ENCODE measurements at places on chromosomes 2 and 18. TPM values are rescaled to one million over a fixed set of nuclear protein-coding genes. Genes with fewer than 3 reads are reported as not detected.

- DNase-seq: no peak
Observed at GRCh38 chr2:30448866-30449265, 1.8 kb downstream of the LCLAT1 start.

DNA sequence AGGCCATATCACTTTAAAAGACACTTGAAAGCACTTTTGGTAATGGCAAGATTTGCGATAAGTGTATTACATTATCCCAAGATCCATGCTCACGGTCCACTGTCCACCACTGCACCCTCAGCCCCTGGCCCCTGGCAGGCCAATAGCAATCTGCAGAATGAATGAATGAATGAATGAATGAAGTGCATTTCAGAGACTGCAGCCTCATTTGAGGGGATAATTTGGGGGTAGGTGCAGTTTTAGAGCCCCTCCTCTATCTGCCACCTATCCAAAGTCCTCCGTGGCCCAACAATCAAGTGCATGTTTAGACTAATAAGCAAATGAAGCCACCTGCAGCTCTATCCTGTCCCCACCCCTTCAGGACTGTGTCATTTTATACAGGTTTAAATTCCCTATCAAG lies 1.3 kb upstream of the RBM44 start:
- no peak for DNase-seq

DNA sequence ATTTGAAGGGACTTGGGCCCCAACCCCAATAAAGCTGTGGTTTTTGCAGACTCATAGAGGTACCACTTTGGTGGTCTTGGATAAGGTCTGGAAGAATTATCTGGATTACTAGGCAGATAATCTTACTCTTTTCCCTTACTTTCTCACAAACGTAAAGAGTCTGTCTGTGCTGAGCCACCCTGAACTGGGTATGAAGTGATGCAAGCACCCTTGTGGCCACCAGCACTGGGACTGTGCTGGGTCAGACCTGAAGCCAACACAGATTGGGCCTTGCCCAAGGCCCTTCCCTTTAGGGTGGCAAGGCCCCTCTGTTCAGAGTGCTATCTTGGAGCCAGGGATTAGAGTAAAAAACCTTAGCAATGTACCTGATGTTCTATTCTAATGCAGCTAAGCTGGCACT lies 827.0 kb upstream of the RAB6C start:
- no peak for DNase-seq

DNA sequence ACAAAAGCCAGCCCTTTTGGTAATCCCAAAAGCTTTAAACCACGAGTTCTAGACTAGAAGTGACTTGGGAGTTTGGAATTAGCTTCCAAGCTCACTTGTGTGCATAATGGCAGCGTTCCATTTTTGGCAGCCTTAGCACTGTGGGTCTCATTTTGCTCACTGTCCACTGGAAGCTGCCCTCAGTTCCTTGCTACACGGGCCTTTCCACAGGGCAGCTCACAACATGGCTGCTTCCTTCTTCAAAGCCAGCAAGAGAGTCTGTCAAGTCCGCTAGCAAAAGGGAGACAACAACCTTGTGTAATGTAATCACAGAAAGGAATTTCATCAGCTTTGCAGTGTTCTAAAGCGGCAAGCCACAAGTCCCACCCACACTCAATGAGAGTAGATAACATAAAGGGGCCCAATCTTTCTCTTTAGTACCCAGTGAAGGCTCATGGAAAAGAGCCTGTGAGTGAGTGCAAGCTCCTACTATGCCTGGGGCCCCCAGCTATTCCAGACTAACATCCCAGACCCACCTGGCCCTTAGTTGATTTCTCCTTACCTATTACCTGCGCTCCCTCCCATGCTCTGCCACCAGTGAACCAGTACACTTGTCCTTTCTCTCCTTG lies 239.7 kb upstream of the FBXO11 start:
- no peak for DNase-seq

DNA sequence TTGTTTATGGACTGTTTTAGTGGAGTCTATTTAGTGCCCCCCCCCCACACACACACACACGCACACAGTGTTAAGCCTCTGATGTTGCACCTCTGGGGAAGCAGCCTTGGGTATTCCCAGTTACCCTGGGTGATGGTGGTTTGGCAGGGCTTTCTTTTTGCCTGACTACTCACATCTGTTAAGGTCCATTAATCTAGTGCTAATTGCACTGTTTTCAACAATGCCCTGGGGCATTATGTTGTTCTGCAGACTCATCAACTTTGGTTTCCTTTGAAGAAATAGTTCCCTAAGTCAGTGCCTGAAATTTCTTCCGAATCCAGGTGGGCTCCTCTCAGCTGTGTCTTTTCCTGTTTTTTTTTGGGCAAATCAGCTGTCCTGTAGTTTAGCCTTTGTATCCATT lies 34.7 kb downstream of the SPOPL start:
- no peak for DNase-seq

DNA sequence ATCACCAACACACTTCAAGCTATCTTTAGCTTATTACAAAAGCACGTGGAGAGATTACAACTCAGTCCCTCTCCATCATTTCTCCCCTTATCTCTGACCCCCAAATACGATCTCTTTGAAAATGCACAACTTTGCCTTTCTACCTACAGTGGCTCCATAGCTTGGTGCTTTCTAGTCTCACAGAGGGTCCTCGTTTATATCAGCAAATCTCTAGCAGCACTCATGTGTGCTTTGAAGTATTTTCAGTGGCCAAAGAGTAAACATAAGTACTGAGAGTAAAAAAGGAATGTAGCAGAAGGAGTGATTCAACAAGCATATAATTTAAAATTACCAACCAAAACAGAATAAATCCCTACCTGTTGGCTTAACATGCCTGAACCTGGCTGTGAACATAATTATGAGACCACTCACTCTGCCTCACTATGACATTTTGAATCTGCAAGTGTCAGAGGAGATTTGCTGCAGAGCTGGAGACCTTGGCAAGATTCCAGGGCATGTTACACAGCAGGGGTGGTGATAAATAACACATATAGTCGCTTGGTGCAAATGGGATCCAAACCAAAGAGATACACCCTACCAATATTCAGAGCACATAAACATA lies 54.6 kb downstream of the LAMA3 start:
- DNase-seq: no peak

DNA sequence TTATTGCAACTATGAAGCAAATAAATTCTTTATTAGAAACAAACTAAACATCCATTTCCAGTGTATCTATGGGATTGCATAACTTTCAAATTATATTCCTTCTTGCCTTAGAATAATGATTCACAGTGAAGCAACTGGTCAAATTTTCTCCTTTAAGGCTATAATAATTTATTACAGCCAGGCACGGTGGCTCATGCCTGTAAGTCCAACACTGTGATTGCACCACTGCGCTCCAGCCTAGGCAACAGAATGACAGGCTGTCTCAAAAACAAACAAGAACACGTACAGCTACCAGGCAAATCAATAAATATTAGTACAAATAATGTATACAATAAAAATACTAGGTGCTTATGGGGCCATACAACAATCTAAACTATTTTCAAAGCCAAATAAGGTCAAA lies 1416.2 kb downstream of the LRP1B start:
- DNase-seq: no peak

DNA sequence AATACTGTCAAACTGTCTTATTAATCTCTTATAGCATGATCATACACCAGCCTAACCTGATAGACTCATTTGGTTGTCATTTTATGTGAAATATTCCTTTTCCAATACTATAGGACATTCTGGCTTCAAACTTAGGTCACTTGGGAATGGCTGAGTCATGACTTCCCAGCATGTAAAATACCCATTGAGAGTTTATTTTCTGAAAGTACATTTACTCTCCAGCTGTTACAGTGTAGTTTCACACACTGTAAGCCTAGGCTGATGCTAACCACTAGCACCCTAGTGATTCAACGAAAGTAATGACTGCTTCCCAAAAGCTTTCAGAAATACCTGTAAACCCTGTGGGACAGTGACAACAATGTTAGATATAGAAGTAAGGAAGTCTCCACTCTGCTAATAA lies 93.8 kb downstream of the FIGN start:
- DNase-seq: no peak

GRCh38 chr2:208915401-208915800 lies 508.4 kb upstream of the MAP2 start:
- DNase-seq: no peak

- DNase-seq: peak; percentile 59
Observed at GRCh38 chr2:19358242-19359020, at the start of gene OSR1. Gene OSR1 (minus strand): TSS chr2:19358623. CDS start chr2:19353805, 4,818 bp downstream.

- DNase-seq: peak; percentile 45
Observed at GRCh38 chr2:236959876-236960275, 125.8 kb upstream of the COPS8 start.

DNA sequence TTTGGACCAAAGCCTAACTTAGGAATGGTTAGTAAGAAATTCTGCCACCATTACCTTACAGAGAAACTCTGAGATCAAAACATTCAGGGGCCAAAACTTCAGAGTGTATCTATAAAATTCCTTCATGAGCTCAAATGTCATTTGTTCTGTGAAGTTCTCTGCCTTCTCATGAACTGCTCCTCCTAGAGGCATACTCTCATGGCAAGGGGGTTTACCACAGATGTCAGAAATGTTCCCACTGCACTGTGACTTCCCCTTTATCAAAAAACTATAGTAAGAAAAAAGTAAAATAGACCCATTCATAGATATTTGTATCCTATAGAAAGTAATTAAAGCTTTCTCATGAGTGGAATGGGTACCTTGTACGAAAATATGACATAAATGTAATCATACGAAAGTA lies 68.5 kb downstream of the USP40 start:
- no peak for DNase-seq

The LYPD1 gene
- 0.33 TPM for polyA plus RNA-seq

DNA sequence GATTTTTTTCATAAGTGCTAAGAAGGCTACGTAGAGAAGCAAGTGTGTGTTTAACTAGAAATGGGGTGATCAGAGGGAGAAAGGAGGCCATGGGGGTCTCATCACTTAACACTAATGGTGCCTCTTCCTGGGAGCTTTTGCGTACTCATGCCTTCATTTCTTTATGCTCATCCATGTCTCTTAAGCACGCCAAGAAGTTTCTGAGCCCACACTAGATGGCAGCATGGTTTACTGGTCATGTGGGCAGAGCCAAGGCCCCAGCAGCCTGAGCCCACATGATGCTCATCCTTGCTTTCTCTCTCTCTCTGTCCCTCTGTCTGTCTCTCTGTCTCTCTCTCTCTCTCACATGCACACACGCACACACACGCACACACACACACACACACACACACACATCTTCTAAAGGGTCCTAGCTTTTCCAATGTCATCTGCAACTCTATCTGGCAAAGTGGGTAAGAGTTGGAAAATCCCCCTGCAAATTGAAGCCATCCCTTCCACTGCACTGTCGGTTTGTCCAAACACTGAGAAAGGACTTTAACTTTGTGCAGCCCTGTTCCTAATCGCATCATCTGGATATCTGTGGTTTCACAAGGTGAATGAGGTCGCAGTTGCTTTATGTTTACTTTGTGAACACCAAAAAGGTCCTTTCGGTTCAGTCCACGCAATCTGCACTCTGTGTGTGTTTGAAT lies 137.1 kb upstream of the CCDC68 start:
- DNase-seq: peak; percentile 38

GRCh38 chr18:2219706-2220105 lies 351.6 kb downstream of the METTL4 start:
- no peak for DNase-seq

DNA sequence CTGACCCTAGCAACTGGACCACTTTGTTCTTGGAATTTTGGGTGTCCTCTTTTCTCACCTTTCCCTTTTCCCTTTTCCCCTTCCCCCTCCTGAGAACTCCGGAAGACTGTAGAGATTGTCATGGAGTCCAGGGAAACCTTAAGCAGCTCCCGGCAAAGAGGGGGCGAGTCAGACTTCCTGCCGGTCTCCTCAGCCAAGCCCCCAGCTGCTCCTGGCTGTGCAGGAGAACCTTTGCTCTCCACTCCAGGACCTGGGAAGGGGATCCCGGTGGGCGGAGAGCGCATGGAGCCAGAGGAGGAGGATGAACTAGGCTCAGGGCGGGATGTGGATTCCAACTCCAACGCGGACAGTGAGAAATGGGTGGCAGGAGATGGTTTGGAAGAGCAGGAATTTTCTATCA lies 20.5 kb downstream of the SETBP1 start:
- peak; percentile 39 for DNase-seq

DNA sequence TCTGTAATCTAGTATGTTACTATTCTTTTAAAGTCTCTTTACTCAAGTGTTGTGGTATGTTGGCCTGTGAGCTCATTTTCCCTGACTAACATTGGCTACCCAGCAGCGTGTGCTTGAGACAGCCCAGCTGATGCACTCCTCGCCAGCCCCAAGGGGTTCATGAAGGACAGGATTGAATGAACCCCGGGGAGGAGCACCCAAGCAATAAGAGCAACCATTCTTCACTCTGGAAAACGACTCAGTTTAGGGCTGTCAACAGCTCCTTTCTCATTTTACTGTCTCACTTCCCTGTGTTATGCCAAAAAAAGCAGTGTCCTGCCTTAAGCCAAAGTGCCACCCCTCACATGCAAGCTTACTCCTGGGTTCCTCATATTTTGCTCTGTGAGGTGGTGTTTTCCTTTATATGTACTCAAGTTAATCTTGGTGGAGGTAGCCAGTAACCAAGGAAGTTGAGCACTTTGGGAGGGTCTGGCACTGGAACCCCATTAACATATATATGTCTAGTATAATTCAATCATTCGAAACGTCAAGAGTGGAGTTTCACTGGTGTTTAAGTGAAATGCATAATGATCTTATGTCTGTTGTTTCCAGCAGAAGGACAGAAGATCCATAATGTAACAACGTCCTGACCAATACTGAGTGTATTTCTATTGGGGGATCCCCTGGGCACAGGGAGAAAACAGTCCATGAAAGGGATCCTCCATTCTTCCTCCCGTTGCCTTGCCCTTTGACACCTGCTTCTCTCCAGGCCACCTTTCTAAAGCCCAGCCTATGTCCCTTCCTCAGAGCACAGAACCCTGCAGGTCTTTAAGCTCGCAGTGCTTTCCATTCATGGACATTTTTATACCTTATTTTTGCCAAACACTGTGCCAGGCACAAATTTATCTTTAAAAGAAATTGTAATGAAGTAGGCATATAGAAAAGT lies 43.2 kb downstream of the ATIC start:
- no peak for DNase-seq

The CCDC85A gene
- 1.6 TPM for polyA plus RNA-seq

GRCh38 chr2:1740716-1741589 lies 3.4 kb downstream of the PXDN start:
- DNase-seq: no peak

- DNase-seq: no peak
Observed at GRCh38 chr2:28490558-28490957, 5.3 kb upstream of the PLB1 start.

GRCh38 chr2:118221536-118222272 lies 133.4 kb downstream of the INSIG2 start:
- DNase-seq: no peak
